Stimulated activated effector memory CD8-positive, alpha-beta T cell treated with anti-CD3 and anti-CD28 coated beads, Interleukin-12 subunit alpha, Interleukin-12 subunit beta, amount 100 ng/mL, for 72 hours (primary cell): ENCODE measurements at places on chromosomes 12 and 14.

GRCh38 chr12:70402597-70402996 is 36.5 kb downstream of the KCNMB4 start:
- DNase-seq = no peak

DNA sequence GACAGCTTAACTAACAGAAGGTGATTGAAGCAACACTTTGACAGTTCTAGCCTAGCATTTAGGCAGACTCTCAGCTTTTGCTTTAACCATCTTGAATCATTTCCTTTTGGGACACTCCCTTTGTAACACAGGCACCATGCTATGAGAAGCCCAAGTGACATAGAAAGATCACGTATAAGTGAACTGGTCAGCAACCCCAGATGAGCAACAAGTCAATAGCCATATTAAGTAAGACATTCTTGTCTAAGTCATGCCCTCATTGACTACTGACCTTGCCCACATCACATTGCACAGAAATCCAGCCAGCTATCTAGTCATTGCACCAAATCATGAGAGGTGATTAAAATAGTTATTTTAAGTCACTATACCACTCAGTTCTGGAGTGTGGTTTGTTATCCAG is 476.8 kb downstream of the TRHDE start:
- DNase-seq = no peak

- DNase-seq = no peak
Measured at GRCh38 chr14:69844171-69844570, 35.0 kb upstream of the SMOC1 start.

- no peak for DNase-seq
Measured at GRCh38 chr12:108940138-108940537, 60.2 kb downstream of the DAO start.

DNA sequence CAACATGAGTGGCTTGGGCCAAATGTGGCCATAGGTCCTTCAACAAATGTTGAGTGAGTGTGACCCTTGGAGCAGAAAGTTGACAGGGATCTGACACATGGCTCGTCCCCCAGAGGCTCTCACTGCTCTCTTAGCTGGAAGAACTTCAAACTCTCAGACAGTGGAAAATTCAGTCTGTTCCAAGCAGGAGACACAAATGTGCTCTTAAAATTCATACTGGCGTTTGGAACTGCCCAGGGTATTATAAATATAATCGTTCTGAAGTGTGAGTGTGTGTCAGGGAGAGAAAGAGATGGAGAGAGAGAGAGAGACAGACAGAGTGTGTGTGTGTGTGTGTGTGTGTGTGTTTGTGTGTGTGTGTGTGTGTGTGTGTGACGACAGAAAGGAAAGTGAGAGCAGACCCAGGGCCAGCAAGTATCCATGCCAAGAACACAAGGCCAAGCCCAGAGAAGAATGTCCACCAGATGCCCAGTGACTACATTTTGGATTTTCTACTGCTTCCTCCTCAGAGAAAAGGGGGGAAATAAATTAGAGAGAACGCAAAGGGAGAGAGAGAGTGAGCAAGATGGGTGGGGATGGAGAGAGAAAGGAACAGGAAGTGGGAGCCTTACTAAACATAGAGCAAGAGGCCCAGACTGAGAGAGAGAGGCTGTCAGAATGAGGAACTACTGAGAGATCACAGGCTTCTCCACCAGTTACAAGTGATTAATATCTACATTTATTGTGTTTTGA is 193.6 kb upstream of the NUDT4 start:
- DNase-seq = no peak

DNA sequence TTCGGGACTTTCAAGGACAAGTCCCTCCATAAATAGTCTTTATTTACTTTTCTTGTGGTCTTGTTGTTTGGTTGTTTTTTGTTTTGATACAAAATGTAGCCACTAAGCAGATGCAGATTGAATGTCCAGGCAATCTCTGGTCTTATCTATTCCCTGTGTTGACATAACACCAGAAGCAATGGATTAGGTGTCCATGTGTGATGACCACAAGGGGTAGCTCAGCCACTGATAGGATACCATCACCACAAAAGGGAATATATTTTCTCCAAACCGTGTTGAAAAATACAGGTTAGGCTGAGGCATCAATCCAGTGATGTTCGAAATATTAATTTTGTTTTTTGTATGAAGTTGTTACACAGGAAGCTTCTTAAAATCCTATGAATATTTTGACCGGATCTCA is 196.3 kb downstream of the EPS8 start:
- DNase-seq = no peak

- no peak for DNase-seq
Measured at GRCh38 chr12:32025906-32026305, 66.7 kb downstream of the RESF1 start.
